Neural crest cell (in vitro differentiated cells): ENCODE measurements at places on chromosomes 3 and 15. TPM values are rescaled to one million over a fixed set of nuclear protein-coding genes. Genes with fewer than 3 reads are reported as not detected.

DNA sequence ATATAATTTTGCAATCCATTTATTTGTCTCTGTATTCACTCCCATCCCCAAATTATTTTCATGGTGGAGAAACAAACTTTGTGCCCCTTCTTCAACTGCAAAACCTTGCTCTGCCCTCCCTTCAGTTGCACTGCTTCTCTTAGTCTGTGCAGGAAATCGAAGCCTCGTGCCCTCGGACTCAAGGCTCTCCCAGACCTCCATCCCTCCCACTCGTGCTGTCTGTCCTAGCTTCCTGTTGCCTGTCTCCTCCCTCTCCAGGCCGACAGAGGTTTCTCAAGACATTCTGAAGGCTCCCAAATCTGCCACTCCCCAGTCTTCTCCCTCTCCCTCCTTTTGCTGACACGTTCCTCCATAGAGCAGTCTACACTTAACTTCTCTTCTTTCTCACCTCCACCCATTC is 177.6 kb downstream of the PDZRN3 start:
- H3K4me1 ChIP-seq: no peaks in the 10 kb centered on the region
- H3K36me3 ChIP-seq: no peaks in the 10 kb centered on the region
- H3K27ac ChIP-seq: no peak overlapping the region
- no peak overlapping the region for H3K4me3 ChIP-seq
- no peaks in the 10 kb centered on the region for H3K27me3 ChIP-seq

DNA sequence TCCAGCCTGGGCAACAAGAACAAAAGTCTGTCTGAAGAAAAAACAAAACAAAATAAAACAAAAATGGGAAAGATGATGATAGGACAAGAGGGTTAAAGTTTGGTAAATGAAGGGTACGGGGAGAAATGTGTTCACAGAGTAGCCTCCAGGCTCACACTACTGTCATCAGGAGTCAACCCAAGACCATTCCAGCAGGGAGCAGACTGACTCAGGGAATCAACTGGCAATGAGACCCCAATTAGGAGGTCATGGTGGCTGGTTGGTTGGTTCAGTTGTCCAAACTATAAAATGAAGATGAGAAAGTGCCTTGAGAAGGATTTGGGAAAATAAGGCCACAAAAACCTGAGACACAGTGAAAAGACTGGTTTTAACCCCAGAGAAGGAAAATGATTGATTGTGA is 51.8 kb downstream of the KLHL6 start:
- DNase-seq: no peak
- H3K27ac ChIP-seq: no peak overlapping the region
- H3K4me3 ChIP-seq: no peak overlapping the region
- no peaks in the 10 kb centered on the region for H3K27me3 ChIP-seq

DNA sequence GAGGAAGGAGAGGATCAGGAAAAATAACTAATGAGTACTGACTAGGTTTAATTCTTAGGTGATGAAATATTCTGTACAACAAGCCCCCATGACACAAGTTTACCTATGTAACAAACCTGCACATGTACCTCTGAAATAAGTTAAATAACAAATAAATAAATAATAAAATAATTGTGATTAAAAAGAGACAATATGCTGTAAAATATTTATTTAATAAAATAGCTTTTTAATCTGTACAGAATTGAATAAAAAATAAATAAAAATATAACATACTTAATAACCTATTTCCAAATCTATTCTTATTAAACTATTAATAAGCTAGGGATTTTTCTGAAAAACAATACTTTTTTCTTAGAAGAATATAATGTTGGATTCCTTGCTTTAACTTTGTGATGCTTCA is 355.6 kb downstream of the CNTN6 start:
- no peak for DNase-seq
- H3K36me3 ChIP-seq: no peaks in the 10 kb centered on the region
- peaks cover 28% of the 10 kb centered on the region for H3K4me1 ChIP-seq
- no peak overlapping the region for H3K27ac ChIP-seq
- no peaks in the 10 kb centered on the region for H3K27me3 ChIP-seq

DNA sequence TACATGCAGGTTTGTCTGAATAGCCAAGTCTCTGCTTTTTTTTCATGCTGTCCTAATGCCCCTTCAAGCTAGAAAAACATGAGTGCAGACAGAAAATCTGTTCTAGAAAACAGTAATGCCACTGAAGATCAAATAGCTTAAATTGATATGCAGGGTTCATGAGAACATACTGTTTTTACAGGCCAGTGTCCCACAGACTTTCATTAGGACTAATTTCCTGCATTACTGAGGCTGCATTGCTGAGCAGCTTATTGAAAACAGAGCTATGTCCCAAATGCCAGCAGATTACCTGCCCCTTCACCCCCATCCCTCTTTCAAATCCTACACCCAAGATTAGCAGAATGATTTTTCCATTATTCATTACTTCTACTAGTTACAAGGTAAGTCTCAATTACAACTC is 665 bp downstream of the TM4SF18 start:
- H3K4me3 ChIP-seq: no peak overlapping the region
- H3K27ac ChIP-seq: no peak overlapping the region
- no peaks in the 10 kb centered on the region for H3K36me3 ChIP-seq
- H3K27me3 ChIP-seq: no peaks in the 10 kb centered on the region
- H3K4me1 ChIP-seq: peaks cover 12% of the 10 kb centered on the region
- DNase-seq: no peak

- peak; percentile 3 for DNase-seq
- peak overlapping the region; percentile 91 for H3K4me3 ChIP-seq
- no peaks in the 10 kb centered on the region for H3K36me3 ChIP-seq
- H3K27me3 ChIP-seq: peaks cover 51% of the 10 kb centered on the region
- no peak overlapping the region for H3K27ac ChIP-seq
- H3K4me1 ChIP-seq: peaks cover 13% of the 10 kb centered on the region
Observed at GRCh38 chr3:96814651-96815567, 515 bp downstream of the EPHA6 start.

GRCh38 chr3:155241579-155241978 is 51.9 kb downstream of the STRIT1 start:
- no peak overlapping the region for H3K4me3 ChIP-seq
- DNase-seq: no peak
- H3K36me3 ChIP-seq: no peaks in the 10 kb centered on the region
- H3K4me1 ChIP-seq: peaks cover 6% of the 10 kb centered on the region
- H3K27ac ChIP-seq: no peak overlapping the region
- no peaks in the 10 kb centered on the region for H3K27me3 ChIP-seq

DNA sequence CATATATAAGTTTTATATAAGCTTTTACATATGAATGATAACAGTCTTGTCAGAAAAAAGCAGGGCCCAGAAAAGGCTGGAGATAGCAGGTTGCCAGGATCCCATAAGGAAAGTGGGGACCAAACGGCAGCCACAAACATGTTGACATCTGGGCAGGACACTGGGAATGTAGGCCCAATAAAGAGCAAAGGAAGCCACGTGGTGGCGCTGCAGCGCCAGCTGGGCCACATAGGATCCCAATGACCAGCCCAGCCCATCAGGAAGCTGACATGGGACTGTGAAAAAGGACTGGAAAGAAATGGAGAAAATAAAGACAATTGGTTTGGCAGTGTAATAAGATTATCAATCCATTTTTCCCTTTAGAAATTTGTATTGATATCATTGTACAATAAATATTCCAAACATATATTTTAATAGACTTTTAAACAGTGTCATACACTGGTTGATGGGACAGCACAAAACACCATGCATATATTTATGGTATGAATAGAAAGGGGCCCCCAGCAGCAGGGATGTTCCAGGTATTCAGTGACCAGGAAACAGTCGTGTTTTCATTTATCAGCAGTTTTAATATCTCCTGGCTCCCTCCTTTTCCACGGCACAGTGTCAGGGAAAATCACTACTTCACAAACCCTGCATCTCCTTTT is 89.0 kb upstream of the STRIT1 start:
- peaks cover 9% of the 10 kb centered on the region for H3K4me1 ChIP-seq
- no peak overlapping the region for H3K4me3 ChIP-seq
- peak; percentile 75 for DNase-seq
- H3K27ac ChIP-seq: no peak overlapping the region

- no peak overlapping the region for H3K4me3 ChIP-seq
- no peaks in the 10 kb centered on the region for H3K4me1 ChIP-seq
- no peak overlapping the region for H3K27ac ChIP-seq
- peaks cover 4% of the 10 kb centered on the region for H3K36me3 ChIP-seq
- H3K27me3 ChIP-seq: no peaks in the 10 kb centered on the region
- no peak for DNase-seq
Observed at GRCh38 chr3:28326458-28326926, 22.0 kb upstream of the ZCWPW2 start.

DNA sequence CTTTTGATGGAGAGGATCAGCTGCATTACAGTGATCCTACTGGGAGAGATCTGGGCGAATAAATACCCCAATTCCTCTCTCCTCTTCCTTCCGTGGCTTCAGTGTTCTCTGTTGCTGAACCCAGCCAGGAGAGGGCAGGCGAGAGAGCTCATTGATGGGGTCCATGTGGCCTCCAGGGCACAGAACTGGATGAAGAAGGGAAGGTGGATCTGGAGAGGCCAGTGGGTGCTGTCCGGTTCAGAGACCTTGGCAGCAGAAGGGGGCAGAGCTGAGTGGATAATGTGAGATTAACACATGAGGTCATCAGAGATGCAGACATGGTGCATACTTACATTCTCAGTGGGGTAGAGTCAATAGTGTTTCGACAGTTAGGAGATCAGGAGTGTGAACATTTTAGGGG is 193.6 kb downstream of the CLSTN2 start:
- H3K27me3 ChIP-seq: no peaks in the 10 kb centered on the region
- no peak overlapping the region for H3K4me3 ChIP-seq
- H3K4me1 ChIP-seq: peaks cover 7% of the 10 kb centered on the region
- DNase-seq: peak; percentile 8
- peak overlapping the region; percentile 7 for H3K27ac ChIP-seq

DNA sequence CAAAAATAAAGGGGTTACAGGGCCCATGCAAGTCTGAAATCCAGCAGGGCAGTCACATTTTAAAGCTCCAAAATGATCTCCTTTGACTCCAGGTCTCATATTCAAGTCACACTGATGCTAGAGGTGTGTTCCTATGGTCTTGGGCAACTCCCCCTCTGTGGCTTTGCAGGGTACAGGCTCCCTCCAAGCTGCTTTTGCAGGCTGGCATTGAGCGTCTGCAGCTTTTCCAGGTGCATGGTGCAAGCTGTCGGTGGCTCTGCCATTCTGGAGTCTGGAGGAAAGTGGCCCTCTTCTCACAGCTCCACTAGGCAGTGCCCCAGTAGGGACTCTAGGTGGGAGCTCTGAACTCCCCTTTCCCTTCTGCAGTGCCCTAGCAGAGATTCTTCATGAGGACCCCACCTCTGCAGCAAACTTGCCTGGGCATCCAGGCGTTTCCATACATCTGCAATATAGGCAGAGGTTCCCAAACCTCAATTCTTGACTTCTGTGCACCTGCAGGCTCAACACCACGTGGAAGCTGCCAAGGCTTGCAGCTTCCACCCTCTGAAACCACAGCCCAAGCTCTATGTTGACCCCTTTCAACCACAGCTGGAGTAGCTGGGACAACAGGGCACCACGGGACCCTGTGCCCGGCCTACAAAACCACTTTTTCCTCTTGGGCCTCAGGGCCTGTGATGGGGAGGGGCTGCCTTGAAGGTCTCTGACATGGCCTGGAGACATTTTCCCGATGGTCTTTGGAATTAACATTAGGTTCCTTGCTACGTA is 80.1 kb upstream of the PLSCR5 start:
- no peak overlapping the region for H3K27ac ChIP-seq
- no peak for DNase-seq
- no peak overlapping the region for H3K4me3 ChIP-seq
- no peaks in the 10 kb centered on the region for H3K36me3 ChIP-seq
- H3K27me3 ChIP-seq: no peaks in the 10 kb centered on the region

GRCh38 chr3:184561913-184562877 is 610 bp downstream of the EPHB3 start:
- H3K27me3 ChIP-seq: peaks cover 53% of the 10 kb centered on the region
- H3K36me3 ChIP-seq: no peaks in the 10 kb centered on the region
- H3K4me1 ChIP-seq: peaks cover 39% of the 10 kb centered on the region
- H3K27ac ChIP-seq: no peak overlapping the region

DNA sequence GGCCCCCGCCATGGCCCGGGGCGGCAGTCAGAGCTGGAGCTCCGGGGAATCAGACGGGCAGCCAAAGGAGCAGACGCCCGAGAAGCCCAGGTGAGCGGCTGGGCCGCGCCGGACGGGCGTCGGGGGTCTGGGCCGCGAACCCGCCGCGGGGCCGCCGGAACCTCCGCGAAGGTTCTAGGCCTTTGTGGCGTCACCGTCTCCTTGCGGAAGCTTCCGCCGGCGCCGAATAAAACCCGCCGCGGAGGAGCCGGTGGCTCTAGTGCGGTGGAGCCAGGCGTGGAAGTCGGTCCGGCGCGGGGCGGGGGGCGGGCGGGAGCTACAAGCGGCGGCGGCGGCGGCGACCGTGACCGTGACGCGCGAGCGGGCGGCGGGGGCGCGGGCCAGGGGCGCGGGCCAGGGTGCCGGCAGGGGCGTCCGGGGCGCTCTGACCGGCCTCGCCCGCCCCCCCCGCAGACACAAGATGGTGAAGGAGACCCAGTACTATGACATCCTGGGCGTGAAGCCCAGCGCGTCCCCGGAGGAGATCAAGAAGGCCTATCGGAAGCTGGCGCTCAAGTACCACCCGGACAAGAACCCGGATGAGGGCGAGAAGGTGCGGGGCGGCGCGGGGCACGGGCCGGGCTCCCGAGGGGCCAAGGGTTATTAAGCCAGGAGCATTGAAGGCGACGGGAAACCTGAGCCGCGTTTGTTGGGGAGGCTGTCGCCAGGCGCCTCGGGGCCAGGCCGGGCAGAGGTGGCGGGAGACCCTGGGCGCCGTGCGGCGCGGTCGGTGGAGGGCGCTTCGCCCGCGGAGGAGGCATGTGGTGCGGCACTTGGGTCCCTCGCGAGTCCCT is at the start of gene DNAJA4:
Gene DNAJA4 (plus strand): TSS at position 259 of the 833 bp plus-strand sequence. CDS start 202 bp downstream, at position 461.
- H3K4me3 ChIP-seq: no peak within 1 kb of the TSS
- peaks cover 14% of the 10 kb centered on the region for H3K4me1 ChIP-seq
- H3K27ac ChIP-seq: no peak within 1 kb of the TSS
- peaks cover 3% of the 10 kb centered on the region for H3K27me3 ChIP-seq
- H3K36me3 ChIP-seq: no peaks in the 10 kb centered on the region
- DNase-seq: no peak

DNA sequence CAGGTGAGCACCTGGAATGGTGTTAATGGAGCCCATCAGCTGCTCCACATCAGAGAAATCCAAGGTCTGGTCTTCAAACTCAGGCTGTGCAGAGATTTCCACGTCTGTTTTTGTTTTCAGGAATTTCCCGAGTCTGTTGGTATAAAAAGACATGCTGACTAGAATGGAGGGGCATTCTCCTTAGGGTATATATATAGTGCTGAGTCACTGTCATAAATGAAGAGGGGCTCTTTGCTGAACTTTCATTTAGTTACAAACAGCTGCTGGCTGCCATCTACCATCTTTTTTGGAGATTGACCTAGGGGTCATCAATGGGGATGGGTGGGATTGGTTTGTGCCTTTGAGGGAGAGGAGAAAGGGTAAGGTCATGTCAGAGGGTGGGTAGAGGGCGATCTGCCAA is 27.1 kb downstream of the FSD2 start:
- H3K36me3 ChIP-seq: no peaks in the 10 kb centered on the region
- no peak overlapping the region for H3K27ac ChIP-seq
- no peaks in the 10 kb centered on the region for H3K27me3 ChIP-seq

GRCh38 chr3:110456438-110457138 is 615.0 kb upstream of the NECTIN3 start:
- H3K4me3 ChIP-seq: no peak overlapping the region
- DNase-seq: no peak
- no peaks in the 10 kb centered on the region for H3K4me1 ChIP-seq
- H3K27ac ChIP-seq: peak overlapping the region; percentile 57
- H3K36me3 ChIP-seq: peaks cover 6% of the 10 kb centered on the region
- H3K27me3 ChIP-seq: no peaks in the 10 kb centered on the region

GOLGA8K gene
- 1.6 and 1.8 TPM in 2 replicates for total RNA-seq

KIF15 gene
- total RNA-seq: 49.0 and 51.3 TPM in 2 replicates

NPAP1 gene
- 0.23 and 0.30 TPM in 2 replicates for total RNA-seq

GHSR gene
- not detected in 2 replicates for total RNA-seq

GABPB1 gene
- total RNA-seq: 35.0 and 37.8 TPM in 2 replicates

EAF2 gene
- 4.0 and 4.2 TPM in 2 replicates for total RNA-seq

SLC28A2 gene
- not detected in 2 replicates for total RNA-seq

RAB6B gene
- 15.5 and 18.1 TPM in 2 replicates for total RNA-seq
